ENCODE measurements at places on chromosomes 2 and 18.

DNA sequence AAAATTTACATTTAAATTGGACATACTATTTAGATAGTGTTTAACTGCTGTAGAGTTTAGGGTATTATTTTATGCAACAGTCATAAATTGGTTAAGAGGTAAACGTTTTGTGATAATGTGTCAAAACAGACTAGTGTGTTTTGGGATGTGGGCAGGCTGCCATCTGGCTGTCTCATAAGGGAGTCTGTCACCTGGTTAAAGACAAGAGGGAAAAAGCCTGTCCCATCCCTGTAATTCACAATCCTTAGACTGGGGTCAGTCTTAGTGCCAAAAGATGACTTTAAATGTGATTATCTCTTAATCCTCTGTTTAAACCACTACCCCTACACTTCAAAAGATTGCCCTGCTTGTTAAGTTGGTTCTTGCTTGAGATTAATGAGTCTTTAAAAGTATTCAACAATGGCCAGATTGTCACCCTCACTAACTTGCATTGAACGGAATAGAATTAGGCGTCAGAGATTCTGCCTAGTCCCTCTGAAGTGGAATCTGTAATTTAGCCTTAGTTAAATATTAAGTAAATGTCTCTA, 59.2 kb downstream of the SGPP2 start:
- DNase-seq: peak; percentile 66

- DNase-seq: no peak
Measured at GRCh38 chr2:148570989-148571388, 73.6 kb upstream of the EPC2 start.

- DNase-seq: no peak
Measured at GRCh38 chr2:223896833-223897311, 48.3 kb downstream of the WDFY1 start.

DNA sequence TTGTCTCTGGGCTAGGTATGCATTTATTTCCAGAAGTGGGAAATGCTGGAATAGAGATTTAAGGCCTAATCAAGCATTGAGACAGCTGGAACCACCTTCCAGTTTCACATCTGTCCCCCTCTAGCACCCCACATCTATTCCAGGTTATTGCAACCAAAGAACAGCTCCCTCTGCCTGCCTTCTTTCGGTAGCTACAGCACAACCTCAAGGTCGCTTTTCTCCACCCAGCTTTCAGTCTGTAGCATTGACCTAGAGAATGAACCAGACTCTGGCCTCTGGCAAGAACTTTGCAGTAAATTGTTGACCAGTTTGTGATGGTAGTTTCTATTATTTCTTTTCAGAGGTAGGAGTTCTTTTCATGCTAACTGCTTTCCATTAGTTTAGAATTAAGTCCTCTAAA, 484.2 kb downstream of the DLGAP1 start:
- DNase-seq: peak; percentile 51

DNA sequence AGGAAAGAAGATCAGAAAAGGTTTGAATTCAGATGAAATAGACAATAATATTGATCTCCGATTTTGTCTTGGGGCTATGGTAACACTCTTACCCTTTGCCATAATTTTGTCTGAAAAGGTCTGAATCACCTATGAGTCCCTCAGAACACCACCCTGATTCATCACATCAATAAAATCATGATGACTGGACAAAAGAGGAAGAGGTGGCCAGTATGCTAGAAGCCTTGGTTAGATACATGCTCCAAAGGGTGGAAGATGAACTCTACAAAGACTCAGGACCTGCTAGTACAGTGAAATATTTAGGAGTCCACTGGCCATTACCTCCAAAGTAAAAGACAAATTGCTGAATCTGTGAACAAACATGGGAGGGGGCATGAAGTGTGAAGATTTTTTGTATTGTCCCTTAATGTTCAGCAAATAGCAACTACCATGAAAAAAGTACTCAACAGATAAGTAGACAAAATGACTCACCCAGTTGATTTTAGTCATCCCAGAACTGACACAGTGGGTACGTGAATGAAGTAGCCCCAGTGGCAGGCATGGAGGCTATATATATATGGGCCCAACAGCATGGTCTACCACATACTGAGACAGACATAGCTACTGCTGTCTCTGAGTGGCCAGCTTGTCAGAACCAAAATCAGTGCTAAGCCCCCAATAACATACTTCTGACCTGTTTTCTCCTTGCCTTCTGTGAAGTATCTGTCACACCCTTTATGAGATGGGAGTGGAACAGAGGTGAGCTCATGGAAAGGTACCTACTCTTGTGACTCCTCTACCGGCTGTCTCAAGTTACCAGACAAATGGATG, 36.5 kb upstream of the GLS start:
- no peak for DNase-seq

DNA sequence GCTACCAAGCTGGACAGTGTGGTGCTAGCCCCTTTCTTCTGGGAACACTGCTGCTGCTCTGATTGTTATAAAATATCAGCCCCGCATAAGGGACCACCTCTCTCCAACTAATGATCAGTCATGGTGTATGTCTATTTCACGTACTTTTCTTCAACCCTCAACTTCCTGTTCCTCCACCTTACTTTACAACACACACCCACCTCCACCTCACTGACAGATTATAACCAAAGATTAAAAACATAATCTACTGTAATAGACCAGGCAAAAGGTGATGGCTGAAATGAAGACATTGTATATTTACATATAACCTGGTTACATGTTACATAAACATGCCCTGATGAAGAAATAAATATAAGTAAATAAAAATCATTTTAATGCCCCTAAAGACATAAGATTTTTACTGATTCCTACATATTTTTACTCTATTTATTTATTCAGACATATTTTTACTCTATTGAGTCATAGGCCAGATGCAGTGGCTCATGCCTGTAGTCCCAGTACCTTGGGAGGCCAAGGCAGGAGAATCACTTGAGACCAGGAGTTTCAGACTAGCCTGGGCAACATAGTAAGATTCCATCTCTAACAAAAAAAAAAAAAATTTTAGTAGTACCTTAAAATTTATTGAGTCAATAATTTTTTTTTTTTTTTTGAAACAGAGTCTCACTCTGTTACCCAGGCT, 12.8 kb downstream of the STK39 start:
- no peak for DNase-seq

Measured in D341Med (cell line).